ENCODE measurements at places on chromosomes 11 and 22. TPM values are rescaled to one million over a fixed set of nuclear protein-coding genes. Genes with fewer than 3 reads are reported as not detected.

CSRP3 gene
- polyA plus RNA-seq = not detected

CD6 gene
- polyA plus RNA-seq = 12.2 TPM

OR51V1 gene
- polyA plus RNA-seq = not detected

PANX3 gene
- not detected for polyA plus RNA-seq

LGR4 gene
- polyA plus RNA-seq = 2.6 TPM

F2 gene
- polyA plus RNA-seq = not detected

DNA sequence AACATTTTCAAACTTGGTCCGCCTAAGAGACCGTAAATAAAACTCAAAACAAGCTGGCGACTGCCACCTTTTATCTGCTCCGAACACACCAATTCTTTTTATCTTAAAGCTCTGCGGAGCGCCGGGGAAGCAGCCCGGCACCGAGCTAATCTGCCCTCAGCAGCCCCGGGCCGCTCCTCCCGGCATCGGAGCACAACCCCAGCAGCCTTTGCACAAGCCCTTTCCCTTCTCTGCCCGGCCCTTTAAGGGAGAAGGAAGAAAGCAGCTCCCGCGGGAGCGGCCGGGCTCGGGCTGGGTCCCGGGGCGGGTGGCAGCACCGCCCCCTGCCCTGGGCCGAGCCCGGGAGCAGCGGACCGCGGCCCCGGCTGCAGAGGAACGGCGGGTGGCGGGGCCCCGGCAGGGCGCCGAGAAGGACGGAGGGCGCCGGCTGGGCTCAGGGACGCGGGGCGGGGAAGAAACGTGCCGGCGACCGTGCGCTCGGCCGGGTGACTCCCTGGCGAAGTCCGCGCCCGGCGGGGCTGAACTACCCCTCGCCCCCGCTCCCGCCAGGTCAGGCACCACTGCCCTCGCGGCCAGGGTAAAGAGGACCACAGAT lies 133.6 kb upstream of the C11orf58 start:
- peak; percentile 3 for DNase-seq

DNA sequence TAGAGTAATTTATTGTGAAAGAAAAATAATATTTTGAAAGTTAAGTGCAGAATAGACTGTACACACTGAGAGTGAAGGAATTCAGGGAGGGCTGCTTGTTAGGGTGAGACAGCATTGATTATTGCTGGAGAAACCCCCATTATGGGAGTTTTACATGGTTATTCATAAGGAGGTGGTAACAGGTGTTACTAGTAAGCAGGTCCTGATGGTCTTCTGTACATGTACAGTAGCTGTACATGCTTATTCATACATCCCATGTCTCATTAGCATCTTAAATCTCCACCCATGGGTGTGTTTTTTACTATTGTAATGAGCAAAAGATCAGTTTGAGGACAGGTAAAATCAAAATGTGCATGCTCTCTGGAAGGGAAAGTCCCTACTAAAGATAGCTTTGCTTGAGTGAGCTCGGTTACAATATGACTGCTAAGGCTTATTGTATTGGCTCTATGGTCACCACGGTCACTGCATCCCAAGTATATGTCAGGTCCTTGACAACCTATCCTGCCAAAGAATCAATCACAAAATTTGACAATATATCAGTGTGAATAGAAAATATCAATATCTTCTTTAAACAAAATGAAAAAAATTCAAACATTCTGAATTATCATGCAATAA lies 6.2 kb downstream of the KDM4F start:
- no peak for DNase-seq

DNA sequence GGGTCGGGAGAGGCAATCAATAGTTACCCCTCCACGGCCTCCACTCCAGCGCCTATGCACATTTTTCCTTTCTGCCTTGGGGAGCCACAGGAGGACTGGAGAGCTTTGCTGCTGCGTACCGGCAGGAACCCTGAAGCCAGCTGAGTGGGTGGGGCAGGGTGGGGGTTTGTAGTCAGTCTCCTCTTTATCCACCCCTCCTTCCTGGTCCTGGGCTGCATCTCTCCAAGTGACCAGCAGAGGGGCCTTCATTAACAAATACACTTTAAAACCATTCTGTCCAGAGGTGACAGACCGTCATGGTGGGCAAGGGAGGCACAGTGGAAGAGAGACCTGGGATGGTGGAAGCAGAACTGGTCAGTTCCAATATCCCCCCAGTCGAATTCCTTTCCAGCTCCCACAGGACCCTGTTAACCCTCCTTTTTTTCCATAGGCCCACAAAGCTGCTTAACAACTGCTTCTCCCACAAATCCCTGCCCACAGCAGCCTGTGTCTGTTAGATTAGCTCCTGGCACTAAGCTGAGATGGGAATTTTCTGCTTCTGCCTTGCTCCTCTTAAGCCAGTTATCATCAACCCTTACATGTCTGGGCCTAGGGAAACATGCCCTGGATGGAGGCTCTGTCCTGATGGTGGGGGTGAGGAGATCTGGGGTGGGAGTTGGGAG lies 3.9 kb upstream of the ABCG4 start:
- peak; percentile 22 for DNase-seq

- DNase-seq = no peak
Measured at GRCh38 chr11:121366038-121366437, 73.5 kb downstream of the SC5D start.

- no peak for DNase-seq
Measured at GRCh38 chr11:8956860-8957259, 7.4 kb downstream of the TMEM9B start.

DNA sequence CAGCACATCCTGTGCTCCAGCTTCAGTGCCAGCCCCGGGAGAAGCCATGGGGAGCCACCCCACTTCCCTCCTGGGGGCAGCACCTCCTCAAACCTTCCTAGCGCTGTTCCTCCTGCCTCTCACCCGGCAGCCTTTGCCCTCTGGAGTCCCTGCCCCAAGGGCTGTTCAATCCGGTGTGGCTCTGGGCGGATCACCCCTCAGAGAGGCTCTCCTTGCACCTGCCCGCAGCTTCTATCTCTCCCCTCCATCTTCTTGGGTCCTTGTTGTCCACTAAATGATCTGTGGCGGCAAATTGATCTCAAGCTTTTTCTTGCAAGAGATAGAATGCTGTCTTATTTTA lies 18.1 kb upstream of the CDKN1C start:
- DNase-seq = no peak
